ENCODE measurements at places on chromosomes 2 and 18.
A peak's percentile ranks its signal among the peaks of the same experiment; 100 is the strongest.

DNA sequence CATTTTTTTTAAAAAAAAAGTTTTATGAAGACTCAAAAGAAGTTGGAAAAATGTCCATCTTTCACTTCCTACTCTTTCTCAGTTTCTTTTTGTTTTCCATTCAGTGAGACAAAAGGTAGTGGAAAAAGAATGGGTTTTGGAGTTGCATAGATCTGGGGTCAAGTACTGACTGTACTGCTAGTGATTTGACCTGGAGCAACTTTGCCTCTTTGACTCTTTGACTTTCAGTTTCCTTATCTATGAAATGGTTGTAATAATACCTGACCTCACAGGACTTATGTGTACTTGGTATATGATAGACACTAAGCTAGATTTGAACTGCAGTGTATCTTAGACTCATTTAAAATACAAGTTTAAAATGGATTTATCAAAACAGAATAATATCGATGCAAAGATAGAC is 3.5 kb upstream of the KCNE4 start:
- DNase-seq, result no peak

GRCh38 chr2:236668531-236668969 is 98.9 kb downstream of the ACKR3 start:
- no peak for DNase-seq

- no peak for DNase-seq
Measured at GRCh38 chr2:129904532-129905446, 74.7 kb upstream of the RAB6C start.

DNA sequence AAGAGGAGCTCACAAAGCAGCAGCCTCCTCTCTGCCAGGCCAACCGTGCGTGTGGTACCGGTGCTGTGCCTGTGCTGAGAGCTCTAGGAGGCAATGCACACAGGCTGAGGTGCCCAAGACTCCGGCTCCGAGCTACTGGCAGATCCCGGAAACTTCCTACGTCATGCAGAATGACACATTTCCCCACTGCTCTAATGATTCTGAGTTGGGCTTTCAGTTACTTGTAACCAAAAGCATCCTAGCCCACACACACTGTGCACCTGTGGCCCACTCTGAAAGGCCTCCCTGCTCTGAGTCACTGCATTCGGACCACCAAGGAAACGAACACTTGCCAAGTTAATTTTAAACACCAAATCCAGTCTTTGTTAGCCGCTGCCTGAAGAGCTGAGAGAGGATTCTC is 9.3 kb upstream of the RNU4ATAC start:
- DNase-seq, result no peak

DNA sequence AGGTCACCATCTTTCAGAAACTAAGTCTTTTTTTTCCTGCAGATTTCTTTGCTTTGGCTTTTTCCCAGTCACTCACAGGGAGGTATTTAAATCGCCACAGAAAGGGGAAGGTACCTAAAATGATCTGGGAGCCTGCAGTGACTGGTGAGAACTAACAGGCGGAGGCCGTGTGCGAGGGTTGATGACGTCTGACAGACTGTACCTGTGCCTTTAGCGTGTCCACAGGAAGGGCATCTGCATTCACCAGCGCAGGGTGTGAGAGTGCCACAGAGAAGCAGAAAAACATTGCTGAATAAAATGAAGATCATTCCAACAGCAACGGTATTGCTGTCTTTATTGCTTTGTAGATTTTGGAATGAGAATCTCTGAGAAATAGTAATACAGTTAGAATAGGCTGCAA is 5.7 kb downstream of the CTDP1 start:
- no peak for DNase-seq

DNA sequence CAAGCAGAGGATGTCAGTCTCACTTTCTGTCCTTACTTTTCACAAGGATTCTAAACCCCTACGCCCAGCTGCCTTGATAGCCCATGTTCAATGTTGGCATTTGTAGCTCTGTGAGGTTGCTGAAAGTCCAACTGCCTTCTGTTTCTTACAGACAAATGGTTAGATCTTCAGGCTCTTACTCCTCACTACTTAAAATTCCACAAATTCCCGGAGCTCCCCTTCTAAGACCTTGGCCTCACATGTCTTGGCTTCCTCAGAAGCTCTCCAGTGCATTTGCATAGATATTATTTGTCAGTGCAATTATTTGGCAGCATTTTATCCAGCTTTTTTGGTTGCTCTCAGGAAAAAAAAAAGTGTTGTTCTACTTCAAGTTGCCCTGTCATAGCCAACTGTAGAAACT is 453.7 kb upstream of the CELF4 start:
- no peak for DNase-seq

GRCh38 chr2:98508709-98509066 is 64.0 kb downstream of the INPP4A start:
- no peak for DNase-seq

GRCh38 chr18:11042247-11042646 is 107.1 kb downstream of the PIEZO2 start:
- no peak for DNase-seq

DNA sequence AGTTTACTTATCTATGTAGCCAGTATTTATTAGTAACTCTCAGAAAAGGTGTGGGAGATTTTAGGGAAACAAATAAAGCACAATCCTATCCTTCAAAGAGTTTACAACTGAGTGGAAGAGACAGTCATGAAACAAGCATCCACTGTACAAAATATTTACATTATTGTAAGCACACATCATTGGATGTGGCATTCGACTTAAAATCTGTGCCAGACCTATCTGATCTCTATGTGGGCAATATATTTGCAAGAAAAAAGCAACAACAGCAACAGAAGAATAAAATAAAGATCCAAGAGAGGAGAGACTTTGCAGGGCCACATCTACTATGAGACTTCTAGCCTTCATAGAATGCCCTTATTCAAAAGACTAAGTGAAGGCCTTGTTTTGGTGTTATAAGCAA is 882.1 kb upstream of the PIK3C3 start:
- no peak for DNase-seq

DNA sequence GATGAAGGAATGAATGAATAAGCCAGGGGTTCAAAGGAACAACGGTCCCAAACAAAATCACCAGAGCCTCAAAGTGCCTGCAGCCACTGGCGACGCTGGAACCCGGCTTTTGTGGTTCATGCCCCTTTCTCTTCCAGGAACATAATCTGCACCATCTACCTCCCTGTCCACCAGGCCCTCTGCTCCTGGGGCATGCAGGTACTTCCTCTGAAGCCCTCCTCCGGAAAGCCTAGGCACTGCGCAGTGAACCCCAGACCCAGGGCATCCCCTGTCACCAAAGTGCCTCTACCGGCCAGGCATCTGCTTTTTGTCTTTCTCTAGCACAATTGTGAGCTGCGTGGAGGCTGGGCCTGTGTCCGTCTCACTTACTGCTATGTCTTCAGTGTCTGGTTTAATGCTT is 98.6 kb upstream of the TMEM200C start:
- no peak for DNase-seq

GRCh38 chr2:207072571-207072970 is 93.2 kb downstream of the KLF7 start:
- DNase-seq, result no peak

DNA sequence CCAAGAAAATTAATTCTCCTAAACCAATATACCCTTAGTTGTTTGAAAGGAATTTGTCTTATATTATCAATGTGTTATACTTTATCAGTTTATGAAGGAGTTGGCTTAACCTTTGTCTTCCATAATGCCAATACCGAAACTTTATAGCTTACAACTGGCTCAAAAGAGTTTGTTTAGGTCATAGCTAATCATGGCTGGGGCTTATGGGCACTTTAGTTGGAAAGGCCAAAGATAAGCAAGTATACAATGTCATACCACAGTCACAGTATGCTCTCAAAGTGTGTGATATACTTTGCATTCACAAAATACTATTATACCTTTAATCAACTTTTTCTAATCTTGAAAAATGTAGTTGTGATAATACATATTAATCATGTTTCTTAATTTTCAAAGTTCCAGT is 2.3 kb downstream of the KLHL41 start:
- DNase-seq, result no peak

GRCh38 chr2:55620123-55620779 is 2.8 kb upstream of the PPP4R3B start:
- peak; percentile 22 for DNase-seq

DNA sequence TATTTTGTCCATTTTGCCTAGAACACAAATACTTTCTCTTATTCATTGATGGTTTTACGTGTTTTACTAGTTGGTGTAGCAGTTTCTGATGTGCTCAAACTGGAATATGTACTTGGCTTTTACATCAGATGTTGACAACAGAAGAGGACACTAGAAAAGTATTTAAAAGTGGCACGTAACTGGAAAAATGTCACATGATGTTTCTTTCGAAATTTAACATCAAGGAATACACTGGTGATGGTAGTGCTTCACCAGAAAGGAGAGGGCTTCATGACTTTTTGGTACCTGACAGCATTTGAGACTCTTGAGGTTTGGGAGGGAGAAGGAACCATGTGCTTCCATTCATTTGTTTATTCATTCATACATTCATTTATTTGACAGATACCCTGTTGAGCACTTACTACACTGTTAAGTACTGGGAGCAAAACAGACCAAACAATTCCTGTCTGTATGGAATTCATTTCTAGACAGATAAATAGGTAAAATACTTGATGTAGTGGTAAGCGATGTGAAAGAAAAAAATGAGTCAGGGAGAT is 1.5 kb downstream of the GIGYF2 start:
- no peak for DNase-seq

DNA sequence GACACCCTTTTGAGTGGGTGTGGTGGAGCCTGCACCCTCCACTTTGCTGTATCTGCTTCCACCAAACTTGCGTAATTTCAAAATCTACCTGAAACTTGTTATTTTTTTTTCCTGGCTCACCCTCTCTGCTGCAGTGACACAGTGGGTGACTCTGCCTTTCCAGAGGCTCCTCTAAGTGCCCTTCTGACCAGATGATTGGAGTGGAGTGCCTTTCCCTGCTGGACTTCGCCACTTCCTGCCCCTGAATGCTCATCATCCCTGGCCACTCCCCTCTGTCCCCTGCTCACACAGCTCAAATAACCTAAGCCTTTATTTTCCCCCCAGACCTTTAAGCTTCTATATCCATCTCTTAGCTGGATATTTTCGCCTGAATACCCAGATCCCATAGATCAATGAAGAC is 777.5 kb upstream of the ID2 start:
- DNase-seq, result no peak
